ENCODE measurements at places on chromosomes 6 and 20.

GRCh38 chr20:45300961-45301360 lies 5.7 kb upstream of the RBPJL start:
- DNase-seq = no peak

GRCh38 chr6:43301081-43301870 lies 3.2 kb downstream of the SLC22A7 start:
- DNase-seq = no peak

GRCh38 chr20:13526551-13526950 lies 112.2 kb downstream of the TASP1 start:
- DNase-seq = no peak

GRCh38 chr6:50198245-50198644 lies 148.5 kb upstream of the DEFB112 start:
- DNase-seq = no peak

GRCh38 chr6:28333599-28334018 lies 2.3 kb downstream of the ZSCAN31 start:
- DNase-seq = no peak

DNA sequence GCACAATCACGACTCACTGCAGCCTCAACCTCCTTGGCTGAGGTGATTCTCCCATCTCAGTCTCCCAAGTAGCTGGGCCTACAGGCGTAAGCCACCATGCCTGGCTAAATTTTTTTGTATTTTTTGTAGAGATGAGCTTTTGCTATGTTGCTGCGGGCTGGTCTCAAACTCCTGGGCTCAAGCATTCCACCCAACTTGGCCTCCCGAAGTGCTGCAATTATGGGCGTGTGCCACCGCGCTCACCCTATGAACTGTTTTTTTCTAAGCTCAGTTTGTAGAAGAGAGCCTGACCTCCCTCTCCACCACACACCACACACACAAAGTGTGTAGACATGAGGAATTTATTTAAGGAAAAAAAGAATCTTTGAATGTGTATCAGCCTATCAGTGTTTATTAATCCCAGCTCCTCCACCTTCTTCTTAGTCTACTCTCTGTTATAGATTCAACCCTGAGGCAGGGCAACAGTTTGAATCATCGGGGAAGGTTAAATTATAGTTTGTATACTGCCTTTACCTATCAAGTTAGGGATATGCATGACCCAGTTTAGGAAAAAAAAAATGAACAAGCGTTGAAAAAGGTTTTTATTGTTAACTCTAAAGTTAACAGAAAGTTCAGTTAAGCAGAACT lies 74.1 kb downstream of the PLEKHG1 start:
- DNase-seq = no peak

DNA sequence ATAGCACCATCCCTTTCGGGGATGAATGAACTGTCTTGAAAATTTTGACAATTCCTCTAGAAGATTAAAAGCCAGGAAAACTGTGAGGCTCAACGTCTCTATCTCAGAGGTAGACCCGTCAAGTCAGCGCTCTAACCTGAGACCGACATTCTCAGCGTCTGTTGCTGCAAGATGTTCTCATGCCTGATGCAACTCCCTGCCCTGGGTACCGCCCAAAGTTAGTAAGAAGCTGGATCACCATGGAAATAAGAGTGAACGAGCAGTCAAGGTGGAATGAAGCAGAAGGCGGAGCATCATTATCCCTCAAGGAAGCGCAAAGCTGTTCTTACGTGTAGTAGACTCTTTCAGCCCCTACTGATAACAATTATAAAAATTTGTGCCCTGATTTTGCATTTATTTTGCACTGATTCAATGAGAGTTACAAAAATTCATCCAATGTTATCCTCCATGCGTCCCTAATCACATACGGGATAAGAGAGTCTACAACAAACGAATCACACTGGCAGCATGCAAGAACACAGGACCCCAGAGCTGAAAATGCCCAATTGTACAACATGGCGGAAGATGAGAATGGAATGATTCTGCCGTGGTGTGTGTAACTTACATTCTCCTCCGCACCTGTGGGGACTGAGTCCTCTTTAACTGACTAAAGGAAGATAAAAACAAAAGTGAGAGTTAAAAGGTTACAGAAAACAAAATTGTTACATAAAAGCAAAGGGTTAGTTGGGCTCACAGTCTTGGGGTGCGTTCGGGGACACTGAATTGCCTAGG lies 95.4 kb downstream of the BCAS1 start:
- no peak for DNase-seq

DNA sequence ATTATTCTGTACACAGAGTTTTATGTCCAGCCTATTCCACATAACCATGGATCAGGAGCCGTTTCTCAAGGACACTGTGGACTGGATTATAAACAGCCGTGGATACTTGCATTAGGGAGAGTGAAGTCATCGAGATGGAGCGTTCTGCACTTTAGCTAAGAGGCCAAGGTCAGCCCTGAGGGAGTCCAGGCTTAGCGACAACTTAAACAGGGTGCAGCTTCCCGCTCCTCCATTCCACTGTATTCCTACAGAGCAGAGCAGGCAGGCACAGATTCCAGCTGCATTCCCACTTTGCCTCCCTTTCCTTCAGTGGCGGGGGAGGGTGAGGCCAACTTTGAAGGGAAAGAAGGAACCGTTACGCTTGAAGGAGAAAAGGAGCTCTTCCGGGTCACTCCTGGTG lies 59.5 kb downstream of the RAMACL start:
- no peak for DNase-seq

GRCh38 chr6:85273870-85274269 lies 176.0 kb upstream of the NT5E start:
- no peak for DNase-seq

- DNase-seq = no peak
Observed at GRCh38 chr6:41960028-41960427, 18.4 kb upstream of the CCND3 start.

GRCh38 chr6:147127587-147127986 lies 76.6 kb upstream of the STXBP5 start:
- DNase-seq = no peak

- DNase-seq = no peak
Observed at GRCh38 chr20:20395903-20396568, 28.1 kb downstream of the INSM1 start.

DNA sequence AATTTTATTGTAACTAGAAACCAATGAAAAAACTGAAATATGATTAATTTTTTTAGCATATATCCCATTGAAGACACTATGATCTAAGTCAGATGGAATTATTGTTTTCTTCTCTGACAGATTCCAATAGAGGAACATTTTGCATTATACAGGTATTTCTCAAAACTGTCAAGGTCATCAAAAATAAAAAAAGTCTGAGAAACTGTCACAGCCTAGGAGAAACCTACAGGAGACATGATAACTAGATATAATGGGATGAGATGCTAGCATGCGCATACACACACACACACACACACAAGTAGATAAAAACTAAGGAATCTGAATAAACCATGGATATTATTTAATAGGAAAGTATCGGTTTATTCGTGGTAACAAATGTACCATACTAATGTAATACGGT lies 161.9 kb upstream of the HCRTR2 start:
- no peak for DNase-seq

GRCh38 chr6:579339-579738 lies 77.6 kb downstream of the HUS1B start:
- DNase-seq = no peak

GRCh38 chr6:81682858-81683620 lies 69.4 kb downstream of the TENT5A start:
- DNase-seq = no peak

- DNase-seq = no peak
Observed at GRCh38 chr6:22575190-22575589, 5.8 kb downstream of the HDGFL1 start.

GRCh38 chr6:34465531-34466241 lies at the start of gene PACSIN1:
TSS of gene PACSIN1 (plus strand) at chr6:34466076. CDS start at chr6:34526306, 60,230 bp downstream.
- DNase-seq = no peak

DNA sequence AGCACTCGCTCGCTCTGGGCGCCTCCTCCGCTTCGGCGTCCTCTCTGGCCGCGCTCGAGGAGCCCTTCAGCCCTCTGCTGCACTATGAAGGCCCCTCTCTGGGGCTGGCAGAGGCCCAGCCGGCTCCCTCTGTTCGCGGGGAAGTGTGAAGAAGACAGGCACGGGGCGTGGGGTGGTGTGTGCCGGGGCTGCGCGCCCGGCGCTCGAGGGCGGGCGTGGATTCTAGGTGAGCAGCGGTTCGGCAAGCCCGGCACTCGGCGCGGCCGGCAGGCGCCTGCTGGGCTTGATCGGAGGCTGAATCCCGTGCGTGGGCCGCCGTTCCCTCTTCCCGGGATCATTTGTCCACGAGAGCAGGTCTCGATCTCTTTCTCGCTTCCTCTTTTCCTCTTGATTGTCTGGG lies 153.0 kb downstream of the SLC35B3 start:
- no peak for DNase-seq

- DNase-seq = no peak
Observed at GRCh38 chr20:37236462-37236861, 25.2 kb downstream of the GHRH start.

DNA sequence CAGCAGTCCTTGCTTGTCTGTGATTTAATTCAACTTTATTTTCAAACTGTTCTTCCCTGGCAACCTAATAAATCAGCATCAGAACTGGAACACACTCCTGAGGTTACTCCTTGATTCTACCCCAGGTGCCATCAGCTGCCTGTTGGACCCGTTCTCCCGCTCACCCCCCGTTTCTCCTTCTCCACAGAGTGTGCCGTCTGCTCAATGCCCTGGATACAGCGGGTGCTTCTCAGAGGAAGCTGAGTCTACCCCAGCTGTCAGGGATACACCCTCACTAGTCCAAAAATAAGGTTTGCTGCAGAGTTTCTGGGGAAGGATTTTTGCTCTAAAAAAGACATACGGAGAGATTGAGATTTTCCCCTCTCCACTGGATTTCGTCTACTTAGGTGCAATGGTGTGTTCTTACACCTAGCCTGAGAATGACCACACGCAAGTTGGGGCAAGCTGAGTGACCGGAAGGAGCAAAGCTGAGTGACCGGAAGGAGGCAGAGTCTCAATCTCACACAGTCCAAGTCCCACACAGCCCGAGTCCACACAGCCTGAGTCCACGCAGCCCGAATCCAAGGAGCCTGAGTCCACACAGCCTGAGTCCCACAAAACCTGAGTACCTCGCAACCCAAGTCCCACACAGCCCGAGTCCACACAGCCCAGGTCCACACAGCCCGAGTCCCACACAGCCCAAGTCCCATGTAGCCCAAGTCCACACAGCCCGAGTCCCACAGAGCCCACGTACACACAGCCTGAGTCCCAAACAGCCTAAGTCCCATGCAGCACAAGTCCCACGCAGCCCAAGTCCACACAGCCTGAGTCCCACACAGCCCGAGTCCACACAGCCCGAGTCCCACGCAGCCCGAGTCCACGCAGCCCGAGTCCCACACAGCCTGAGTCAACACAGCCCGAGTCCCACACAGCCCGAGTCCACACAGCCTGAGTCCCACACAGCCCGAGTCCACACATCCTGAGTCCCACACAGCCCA lies 58.6 kb upstream of the DACT2 start:
- no peak for DNase-seq

DNA sequence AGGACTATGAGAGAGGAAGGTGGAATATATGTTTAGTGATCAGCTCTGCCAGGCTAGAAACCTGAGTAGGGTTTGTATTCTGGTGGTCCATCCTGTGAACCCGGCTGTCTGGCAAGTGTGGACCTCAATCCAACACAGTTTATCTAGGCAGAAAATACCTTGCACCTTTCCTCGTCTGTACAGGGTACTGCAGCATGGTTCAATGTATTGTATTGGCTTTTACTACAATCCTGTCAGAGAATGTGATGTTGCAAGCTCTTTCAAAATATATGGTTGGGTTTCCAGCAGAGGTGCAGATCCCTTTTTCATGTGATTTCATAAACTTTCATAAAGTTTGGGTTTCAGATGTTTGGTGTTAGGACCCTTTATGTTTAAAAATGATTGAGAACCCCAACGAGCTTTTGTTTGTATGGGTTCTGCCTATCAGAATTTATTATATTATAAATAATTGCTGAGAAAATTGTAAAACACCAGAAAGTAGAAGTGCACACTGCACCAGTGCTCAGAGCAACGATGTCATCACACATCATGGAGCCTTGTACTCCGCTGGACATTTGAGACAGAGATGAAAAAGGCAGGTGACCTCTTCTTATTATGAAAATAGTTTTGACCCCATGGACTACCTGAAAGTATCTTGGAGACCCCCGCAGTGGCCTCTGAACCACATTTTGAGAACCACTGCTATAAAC lies 106.6 kb downstream of the RTN4IP1 start:
- DNase-seq = no peak

DNA sequence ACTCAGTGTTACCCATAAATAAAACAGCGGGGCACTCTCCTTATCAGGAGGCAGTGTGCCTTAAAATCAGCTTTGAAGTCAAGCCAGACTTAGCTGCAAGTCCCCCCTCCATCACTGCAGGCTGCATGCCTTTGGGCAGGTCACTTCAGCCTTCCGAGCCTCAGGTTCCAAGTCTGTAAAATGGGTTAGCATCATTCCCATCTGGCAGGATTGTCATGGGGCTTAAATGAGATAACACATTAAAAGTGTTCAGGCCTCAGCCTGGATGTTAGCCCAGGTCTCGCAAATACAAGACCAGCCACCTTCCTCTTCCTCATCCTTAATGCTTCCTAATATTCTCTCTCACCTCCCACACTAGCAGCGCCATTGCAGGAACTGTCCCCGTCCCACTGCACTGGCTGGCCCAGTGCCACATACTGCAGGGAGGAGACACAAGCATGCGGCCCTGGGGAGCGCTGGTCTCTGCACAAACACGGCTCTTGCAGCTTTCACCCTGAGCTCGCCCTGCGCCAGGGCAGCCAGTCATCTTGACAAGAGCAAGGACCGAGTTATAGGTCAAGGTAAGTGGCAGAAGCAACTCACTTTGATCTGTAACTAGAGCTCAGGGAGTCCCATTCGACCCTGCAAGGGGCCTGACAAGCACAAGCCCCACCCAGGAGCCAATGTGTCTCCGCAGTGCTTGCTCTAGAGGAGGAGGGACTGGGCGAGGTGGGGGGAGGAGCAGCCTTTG lies 564.6 kb upstream of the AGPAT4 start:
- DNase-seq = no peak

GRCh38 chr6:157690441-157691210 lies 132.4 kb upstream of the SNX9 start:
- DNase-seq = no peak

DNA sequence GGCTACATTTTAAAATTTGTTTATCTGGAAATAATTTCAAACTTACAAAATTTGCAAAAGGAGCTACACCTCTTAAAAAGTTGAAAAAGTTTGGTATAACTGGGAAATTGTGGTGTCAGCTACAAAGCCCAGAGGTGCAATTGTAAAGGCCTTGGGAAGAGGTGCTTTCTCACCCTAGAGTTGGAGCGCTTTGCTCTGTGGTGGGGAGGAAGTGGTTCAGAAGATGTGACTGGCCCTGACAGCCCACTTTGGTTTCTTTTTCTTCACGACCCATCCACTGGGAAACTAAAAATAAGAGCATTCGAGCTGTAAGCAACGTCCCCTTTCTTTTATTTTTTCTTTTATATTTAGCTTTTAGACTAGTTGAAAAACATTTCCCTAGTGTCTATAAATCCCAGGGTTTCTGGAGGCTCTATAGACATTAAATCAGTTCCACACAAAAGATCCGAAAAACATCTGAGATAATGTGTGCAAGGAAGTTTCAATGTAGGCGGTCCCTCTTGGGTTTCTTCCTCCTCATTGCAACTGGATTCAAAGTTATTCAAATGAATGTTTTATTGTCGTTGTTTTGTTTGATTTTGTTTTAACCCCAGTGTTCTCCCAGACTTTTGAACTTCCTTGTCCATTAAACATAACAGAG lies 397.8 kb downstream of the KIF16B start:
- DNase-seq = no peak
